CD4-positive, alpha-beta T cell treated with Interferon gamma for 1 hour (primary cell): ENCODE measurements at places on chromosomes 1 and 21.

DNA sequence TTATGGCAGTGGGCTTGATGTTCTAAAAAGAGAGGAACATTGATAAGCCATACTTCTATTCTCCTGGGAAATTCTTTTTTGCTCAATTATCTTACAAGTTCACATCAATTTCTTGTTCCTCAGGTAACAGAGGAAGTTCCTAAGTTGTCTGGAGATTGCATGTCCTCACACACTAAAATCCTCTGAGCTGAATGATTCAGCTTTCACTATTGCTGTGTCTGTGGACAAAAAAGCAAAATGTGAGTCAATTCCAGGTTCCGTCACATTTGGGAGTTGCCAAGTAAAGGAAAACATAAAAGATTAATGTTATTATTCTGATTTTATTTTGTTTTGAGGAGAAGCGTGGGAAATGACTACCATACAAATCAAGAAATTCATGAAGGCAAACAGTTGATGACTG, 316.7 kb downstream of the CHRM3 start:
- DNase-seq, result no peak

DNA sequence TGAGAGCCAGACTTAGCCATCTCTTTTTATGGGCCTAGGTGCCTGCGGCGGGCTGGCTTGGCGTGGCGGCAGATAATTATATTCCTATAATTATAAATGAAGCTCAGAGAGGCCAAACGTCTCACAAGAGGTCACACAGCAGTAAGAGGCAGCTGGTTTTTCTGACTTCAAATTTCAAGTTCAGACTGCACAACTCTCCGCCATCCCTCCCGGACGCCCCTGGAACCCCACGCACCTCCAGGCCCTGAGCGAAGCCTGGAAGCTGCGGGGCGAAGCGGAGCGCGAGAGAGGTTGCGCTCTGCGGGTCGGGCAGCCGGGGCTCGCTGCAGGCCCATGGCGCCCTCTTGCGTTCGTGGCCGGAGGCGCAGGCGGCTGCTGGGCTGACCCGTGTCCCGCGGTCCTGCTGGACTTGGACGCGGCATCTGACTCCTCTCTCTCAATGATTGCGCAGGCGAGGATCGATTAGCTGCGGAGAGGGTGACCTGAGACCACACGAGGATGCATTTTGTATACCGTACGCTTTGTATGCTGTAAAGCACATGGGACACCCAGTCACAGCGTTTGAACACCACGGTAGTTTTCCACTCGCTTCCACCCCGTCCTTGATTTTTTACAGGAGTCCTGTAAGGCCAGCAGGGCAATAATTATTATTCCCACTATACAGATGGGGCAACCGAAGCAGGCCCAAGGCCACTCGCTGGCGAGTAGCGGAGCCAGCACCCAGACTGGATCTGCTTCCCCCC, 272.7 kb downstream of the FOXD2 start:
- peak; percentile 42 for DNase-seq

GRCh38 chr1:229887043-229887822, 179.8 kb upstream of the GALNT2 start:
- no peak for DNase-seq

DNA sequence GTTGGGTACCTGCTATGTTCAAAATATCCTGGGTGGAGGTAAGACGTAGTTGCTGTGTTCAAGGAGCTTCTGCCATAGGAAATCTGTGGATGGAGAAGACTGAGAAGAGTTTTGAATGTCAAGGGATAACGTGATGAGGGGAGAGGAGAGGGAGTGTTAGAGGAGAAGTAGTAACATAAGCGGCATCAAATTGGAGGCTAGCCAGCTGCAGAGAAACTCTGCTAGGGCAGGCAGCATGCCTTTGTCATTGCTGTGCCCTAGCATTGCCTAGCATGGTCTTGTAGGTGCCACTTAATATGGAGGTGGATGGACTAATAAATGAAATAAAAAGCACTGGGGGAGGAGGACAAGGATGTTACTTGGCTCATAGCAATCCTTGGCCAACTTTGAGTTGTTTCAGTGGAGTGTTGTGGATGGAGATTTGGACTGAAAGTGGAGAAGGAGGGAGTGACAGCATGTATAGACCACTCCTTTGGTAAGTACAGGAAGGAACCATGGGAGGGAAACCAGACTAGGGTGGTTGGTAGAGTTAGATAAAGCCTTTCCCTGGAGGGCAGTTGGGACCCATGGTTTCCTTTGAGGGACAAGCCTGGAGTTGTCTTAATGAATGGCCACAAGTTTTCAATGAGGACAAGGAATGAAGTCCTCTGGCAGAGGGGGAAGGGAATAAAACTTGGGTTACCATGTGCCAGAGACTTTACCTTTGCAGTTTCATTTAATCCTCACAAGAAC, 6.3 kb downstream of the VANGL1 start:
- no peak for DNase-seq

DNA sequence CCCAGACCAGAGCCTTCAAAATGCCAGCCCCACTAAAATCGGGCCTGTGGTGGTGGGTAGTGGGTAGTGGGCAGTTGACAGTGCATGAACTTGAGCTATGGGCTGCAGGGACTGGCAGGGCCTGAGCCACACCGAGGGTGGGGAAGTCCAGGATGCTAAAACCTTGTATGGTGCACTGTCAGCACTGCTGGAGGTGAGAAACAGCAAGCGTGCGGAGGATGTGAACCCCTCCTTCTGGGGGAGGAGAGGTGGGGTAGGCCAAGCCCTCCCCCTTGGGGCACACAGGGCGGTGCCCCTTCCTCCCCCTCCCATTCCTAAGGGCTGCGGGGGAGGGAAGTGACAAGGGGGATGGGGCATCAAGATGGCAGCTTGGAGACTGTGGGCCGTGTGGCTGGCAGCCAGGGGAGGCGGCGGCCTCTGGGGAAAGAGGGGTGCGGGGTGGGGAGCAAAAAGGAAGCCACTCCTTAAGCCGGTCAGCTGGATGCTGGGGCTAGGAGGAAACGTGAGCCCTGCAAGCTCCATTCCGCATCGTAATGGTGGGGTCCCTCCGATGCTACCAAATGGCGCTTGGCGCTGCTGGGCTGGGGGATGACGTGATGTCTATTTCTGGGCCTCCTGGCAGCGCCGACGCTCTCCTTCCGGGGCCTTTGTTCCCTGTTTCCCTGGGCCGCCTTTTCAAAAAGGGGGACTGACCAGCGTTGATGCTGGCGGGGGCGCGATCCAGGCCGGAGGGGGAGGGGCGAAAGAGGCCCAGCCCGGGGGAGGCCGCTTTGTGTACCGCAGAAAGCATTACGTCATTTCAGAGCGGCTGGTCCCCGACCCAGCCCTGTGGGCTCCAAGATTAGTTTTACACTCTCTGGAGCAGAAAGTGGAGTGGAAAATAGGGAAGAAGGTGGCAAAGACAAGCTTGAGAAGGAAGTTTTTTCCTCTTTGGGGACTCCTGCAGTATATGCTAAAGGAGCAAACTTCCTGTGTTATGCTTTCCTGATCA, 809 bp downstream of the SYT11 start:
- peak; percentile 80 for DNase-seq

- peak; percentile 36 for DNase-seq
Measured at GRCh38 chr1:244833734-244834542, 1.5 kb upstream of the COX20 start.

DNA sequence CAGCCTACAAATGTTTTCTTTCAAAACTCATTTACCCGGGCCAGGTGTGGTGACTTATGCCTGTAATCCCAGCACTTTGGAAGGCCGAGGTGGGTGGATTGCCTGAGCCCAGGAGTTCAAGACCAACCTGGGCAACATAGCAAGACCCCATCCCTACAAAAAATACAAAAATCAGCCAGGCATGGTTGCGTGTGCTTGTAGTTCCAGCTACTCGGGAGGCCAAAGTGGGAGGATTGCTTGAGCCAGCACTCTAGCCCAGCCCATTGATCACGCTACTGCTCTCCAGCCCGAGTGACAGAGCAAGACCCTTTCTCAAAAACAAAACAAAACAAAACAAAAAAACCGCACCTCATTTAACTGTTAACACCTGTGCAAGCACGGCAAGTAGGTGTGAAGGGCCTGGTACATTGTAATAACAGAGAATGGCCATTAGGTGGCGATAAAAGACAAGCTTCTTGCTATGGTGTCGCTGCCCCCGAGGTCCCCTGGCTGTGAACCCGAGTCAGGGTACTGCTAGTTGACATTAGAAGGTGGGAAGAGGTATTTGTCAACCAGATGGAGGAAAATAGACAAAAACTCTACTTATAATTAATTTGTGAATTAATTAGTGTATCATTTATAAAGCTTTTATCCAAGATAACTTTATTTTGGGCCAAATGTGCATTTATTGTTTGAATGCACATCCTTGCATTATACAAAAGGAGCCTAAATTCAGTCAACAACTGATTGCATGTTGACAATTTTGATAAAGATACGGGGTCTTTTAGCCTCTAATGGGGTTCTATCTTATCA, 66.5 kb downstream of the SH3BGR start:
- peak; percentile 18 for DNase-seq

DNA sequence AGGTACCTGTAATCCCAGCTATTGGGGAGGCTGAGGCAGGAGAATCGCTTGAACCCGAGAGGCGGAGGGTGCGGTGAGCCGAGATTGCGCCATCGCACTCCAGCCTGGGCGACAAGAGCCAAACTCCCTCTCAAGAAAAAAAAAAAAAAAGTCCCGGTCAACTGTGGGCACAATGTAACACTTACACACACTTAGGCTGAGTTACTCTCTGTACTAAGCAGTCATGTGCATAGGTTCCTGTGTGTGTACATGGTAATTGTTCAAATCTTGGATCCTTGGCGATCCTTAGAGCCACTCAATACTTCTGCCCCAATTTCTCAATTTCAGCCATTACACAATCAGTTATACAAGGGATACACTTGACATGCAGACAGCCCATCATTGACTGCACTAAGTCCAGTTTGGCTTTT, 11.6 kb downstream of the SDCCAG8 start:
- no peak for DNase-seq

GRCh38 chr1:42746436-42747105, 6.5 kb upstream of the CLDN19 start:
- no peak for DNase-seq

GRCh38 chr1:232844791-232845190, 39.6 kb downstream of the MAP10 start:
- DNase-seq, result no peak

GRCh38 chr1:208438112-208438699, 194.0 kb upstream of the PLXNA2 start:
- no peak for DNase-seq

GRCh38 chr1:192983349-192983980, 75.7 kb downstream of the UCHL5 start:
- DNase-seq, result no peak

- DNase-seq, result no peak
Measured at GRCh38 chr21:33557447-33557846, 14.6 kb downstream of the SON start.

GRCh38 chr1:108925920-108926319, 37.4 kb downstream of the CLCC1 start:
- no peak for DNase-seq

- no peak for DNase-seq
Measured at GRCh38 chr1:229253151-229253974, 17.5 kb upstream of the RAB4A start.

DNA sequence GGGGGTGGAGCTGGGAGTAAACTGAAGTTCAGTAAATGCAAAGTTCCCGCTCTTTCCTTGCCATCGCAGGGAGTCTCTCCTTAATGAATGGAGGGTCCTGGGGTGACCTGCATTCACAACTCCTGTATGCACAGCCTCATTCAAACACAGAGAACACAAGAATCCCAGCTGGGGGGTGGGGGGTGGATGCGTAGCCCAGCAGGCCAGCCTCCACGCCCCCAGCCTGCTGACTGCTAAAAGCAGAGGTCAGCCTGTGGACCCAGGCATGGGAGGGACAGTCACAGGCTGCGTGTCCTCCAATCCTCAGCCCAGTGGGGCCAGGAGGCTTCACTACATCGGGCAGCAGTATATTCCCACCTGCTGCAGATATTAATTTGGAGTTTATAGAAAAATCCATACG, 263.1 kb downstream of the GRIK3 start:
- DNase-seq, result no peak

DNA sequence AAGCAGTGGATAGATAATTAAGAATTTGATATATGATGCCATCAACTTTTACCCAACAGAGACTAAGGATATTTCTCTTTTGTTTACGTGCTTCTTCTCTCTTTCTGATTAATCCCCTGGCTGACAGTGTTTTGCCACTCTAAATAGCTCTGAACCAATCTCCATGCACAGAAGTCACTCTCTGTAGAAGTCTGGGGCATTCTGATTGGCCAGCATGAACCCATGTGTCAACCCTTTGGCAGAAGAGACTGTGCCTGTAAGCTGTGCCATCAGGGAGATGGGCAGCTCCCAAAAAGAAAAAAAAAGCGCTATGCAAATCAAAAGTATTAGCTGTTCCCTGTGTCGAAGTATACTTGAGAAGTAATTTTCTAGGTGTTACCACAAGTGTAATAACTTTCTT, 34.1 kb upstream of the NRIP1 start:
- no peak for DNase-seq

DNA sequence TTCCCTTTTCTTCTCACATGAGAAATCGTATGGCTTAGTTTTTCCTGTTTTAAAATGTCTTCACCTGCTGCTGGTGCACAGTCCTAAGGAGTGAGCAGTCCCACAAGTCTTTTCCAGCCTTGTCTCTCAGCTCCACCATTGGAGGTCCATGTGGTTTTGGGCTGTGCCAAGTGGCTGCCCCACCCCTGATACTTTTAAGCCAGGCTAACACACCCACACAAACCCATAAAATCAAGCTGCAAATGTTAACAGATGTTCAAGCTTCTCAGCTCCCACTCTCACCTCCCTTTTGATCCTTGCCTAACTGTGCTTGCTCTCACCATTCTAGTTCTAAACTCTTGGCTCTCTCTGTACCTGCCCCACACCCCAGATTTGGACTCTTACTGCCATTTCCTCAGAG, 74.5 kb upstream of the COL24A1 start:
- DNase-seq, result no peak

- no peak for DNase-seq
Measured at GRCh38 chr1:46157916-46158311, 17.0 kb upstream of the TSPAN1 start.

GRCh38 chr1:27503844-27504587, 14.0 kb upstream of the WASF2 start:
- no peak for DNase-seq

DNA sequence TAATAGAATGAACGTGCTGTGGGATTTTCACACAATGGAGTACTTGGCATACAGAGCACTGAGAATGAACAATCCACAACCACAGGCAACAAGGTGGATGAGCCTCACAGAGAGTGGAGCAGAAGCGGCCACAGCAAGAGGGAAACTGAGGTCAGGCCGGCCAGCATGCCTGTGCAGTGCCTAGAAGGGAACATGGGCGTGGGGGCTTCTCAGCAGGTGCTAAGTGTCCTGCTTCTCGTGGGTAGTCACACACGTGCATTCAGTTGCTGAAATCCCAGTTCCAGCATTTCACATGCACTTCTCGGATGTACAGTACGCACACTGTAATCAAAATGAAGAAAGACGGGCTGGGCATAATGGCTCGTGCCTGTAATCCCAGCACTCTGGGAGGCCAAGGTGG, 33.1 kb downstream of the WDR4 start:
- no peak for DNase-seq
